ENCODE measurements at places on chromosomes 3 and 15.
A peak's percentile ranks its signal among the peaks of the same experiment; 100 is the strongest.

GRCh38 chr15:40721701-40722100, 26.7 kb downstream of the RAD51 start:
- no peak overlapping the region for H3K27ac ChIP-seq
- no peak overlapping the region for H3K4me3 ChIP-seq
- H3K4me1 ChIP-seq = peaks cover 9% of the 10 kb centered on the region
- no peaks in the 10 kb centered on the region for H3K27me3 ChIP-seq
- DNase-seq = no peak

DNA sequence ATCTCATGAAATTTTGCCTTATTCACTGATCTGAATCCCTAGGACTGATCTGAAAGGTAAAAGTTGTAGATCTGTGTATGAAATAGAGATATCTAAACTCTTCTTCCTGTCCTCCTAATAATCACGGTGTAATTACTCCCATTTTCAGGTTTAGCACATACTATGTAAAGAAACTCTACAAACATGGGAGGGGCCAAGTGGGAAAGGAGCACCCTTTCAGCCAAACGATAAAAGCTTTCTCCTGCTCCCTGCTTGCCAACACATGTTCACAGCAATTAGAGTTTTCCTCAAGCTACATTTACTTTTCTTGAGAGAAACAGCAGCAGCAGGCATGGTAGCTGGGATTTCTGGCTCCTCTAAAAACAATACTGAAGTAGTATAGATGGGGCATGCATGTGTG, 71.6 kb downstream of the CHAC1 start:
- H3K36me3 ChIP-seq = peaks cover 43% of the 10 kb centered on the region
- H3K4me1 ChIP-seq = no peaks in the 10 kb centered on the region
- no peak overlapping the region for H3K27ac ChIP-seq
- H3K4me3 ChIP-seq = no peak overlapping the region
- no peaks in the 10 kb centered on the region for H3K27me3 ChIP-seq
- DNase-seq = no peak

GRCh38 chr3:126034481-126035361, 49.2 kb downstream of the SLC41A3 start:
- H3K4me1 ChIP-seq = peaks cover 14% of the 10 kb centered on the region
- H3K27ac ChIP-seq = no peak overlapping the region
- H3K36me3 ChIP-seq = no peaks in the 10 kb centered on the region
- DNase-seq = no peak

GRCh38 chr15:98160236-98160635, 199.7 kb downstream of the ARRDC4 start:
- peak overlapping the region; percentile 34 for H3K27ac ChIP-seq
- peak overlapping the region; percentile 19 for H3K4me3 ChIP-seq
- DNase-seq = peak; percentile 79
- no peaks in the 10 kb centered on the region for H3K36me3 ChIP-seq
- peaks cover 15% of the 10 kb centered on the region for H3K27me3 ChIP-seq
- peaks cover 33% of the 10 kb centered on the region for H3K4me1 ChIP-seq

GRCh38 chr15:40549894-40550293, 14.9 kb downstream of the CCDC32 start:
- peaks cover 27% of the 10 kb centered on the region for H3K36me3 ChIP-seq
- H3K27ac ChIP-seq = no peak overlapping the region
- no peaks in the 10 kb centered on the region for H3K27me3 ChIP-seq

Measured in activated T-helper 2 cell treated with anti-CD3 and anti-CD28 coated beads, Interferon-gamma antibody, Interleukin-2, Interleukin-4, amounts not matched to agents 10 μg/mL and 5 μg/mL and 100 μg/mL, durations not matched to agents 14 hours and 24 hours and 36 hours (primary cell).